Parietal lobe (tissue), 2 donors: ENCODE measurements at places on chromosomes 13 and 19. TPM values are rescaled to one million over a fixed set of nuclear protein-coding genes. Genes with fewer than 3 reads are reported as not detected.

Gene FUT3
- not detected for total RNA-seq

Gene PLIN4
- 0.63 TPM for total RNA-seq

Gene CASP14
- not detected for total RNA-seq

Gene SCN1B
- total RNA-seq, result 1.6 TPM

Gene CYP4F8
- not detected for total RNA-seq

Gene QPCTL
- 4.7 TPM for total RNA-seq

Gene CTXN1
- 38.5 TPM for total RNA-seq

Gene ZNF135
- total RNA-seq, result 40.4 TPM

Gene DIAPH3
- 7.2 TPM for total RNA-seq

Gene ZNF491
- 18.5 TPM for total RNA-seq

Gene CABP5
- not detected for total RNA-seq

Gene ZNF823
- 15.7 TPM for total RNA-seq

Gene ZNF468
- total RNA-seq, result 53.8 TPM

Gene IFNL1
- total RNA-seq, result not detected

Gene HIPK4
- total RNA-seq, result 0.31 TPM

Gene C13orf42
- total RNA-seq, result not detected

Gene ZNF554
- total RNA-seq, result 15.7 TPM

Gene ATXN8OS
- total RNA-seq, result 2.2 TPM

Gene TSSK6
- total RNA-seq, result 1.3 TPM

Gene CAPN12
- not detected for total RNA-seq

Gene EDNRB
- total RNA-seq, result 18.5 TPM

Gene PSG7
- total RNA-seq, result not detected

Gene WDR88
- not detected for total RNA-seq

Gene ZNF816
- total RNA-seq, result 6.9 TPM

Gene IGFL2
- 2.2 TPM for total RNA-seq

Gene PALM3
- total RNA-seq, result 4.7 TPM

Gene SLITRK1
- total RNA-seq, result 34.1 TPM

Gene ZNF763
- 9.1 TPM for total RNA-seq

Gene S1PR5
- total RNA-seq, result not detected

Gene SLC15A1
- not detected for total RNA-seq

Gene FGF21
- not detected for total RNA-seq

Gene ATP4A
- not detected for total RNA-seq
